ENCODE measurements at places on chromosomes 1 and 21.

GRCh38 chr1:214515544-214516433 is 35.6 kb downstream of the PTPN14 start:
- no peak for DNase-seq

GRCh38 chr1:204714861-204715511 is 29.4 kb upstream of the LRRN2 start:
- no peak for DNase-seq

- peak; percentile 77 for DNase-seq
Observed at GRCh38 chr21:42974832-42975820, 764 bp downstream of the PKNOX1 start.

GRCh38 chr1:192311281-192311680 is 5.5 kb upstream of the RGS21 start:
- no peak for DNase-seq
